ENCODE measurements at places on chromosomes 3 and 15.

DNA sequence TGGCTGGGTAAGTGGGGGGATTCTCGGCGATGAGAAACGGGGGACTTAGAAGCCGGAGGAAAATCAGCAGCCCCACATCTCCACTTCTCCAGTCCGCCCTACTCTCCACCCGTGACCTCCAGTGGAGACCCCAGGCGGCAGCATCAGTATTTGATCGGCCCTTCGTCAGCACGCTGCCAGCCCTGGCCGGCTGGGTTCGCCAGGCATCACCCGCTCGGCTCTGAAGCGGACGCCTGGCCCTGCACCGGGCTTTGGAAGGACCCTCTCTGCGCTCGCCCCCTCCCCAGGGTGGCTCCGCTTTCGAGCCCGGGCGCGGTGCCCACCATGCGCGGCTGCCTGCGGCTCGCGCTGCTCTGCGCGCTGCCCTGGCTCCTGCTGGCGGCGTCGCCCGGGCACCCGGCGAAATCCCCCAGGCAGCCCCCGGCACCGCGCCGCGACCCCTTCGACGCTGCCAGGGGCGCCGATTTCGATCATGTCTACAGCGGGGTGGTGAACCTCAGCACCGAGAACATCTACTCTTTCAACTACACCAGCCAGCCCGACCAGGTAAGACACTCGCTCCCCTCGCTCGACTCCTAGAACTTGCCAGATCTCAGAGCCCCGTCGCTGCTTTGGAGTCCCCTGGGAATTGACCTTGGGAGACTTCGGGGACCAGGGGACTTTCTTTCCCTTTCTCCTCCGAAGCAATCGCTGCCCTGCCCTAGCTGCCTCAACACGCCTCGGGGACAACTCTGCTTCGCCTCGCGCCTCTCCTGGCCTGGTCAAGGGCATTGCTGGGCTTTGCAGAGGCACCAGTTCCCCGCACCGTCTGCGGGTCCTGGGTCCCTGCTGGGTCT lies 561 bp downstream of the SIDT1 start:
- DNase-seq: peak; percentile 87

- no peak for DNase-seq
Measured at GRCh38 chr3:15581471-15582394, 19.6 kb downstream of the HACL1 start.

DNA sequence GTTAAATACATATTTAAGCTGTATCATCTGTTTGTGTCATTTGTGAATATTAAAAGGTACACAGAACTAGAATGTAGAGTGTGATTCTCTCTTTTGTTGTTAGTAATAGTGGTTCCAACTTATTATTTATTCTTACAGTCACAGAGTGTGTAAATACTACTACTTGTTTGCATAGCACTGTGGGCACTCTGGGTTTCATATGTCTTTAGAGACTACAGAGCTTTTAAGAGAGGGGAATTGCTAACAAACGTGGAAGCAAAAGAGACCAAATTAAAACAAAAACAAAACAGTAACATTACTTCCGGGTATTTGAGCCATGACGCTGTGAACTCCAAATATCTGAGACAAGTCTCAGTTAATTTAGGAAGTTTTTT lies 828.0 kb upstream of the DPPA4 start:
- no peak for DNase-seq

DNA sequence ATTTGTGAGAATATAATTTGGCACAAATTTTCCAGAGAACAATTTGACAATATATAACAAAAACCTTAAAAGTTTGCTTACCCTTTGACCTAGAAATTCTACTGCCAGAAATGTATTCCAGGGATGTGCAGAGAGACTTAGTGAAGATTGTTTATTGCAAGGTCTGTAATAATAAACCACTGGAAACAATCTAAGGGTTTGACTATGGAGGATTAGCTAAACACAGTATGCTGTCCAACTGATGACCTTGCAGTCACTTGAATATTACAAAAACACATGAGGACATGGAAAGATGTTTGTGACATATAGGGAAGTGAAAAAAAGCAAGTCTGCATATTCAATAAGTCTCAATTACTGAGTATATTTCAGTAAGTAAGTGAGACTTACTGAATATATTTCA lies 48.1 kb upstream of the CDV3 start:
- no peak for DNase-seq

GRCh38 chr3:107323723-107324122 lies 53.5 kb upstream of the CCDC54 start:
- DNase-seq: no peak

DNA sequence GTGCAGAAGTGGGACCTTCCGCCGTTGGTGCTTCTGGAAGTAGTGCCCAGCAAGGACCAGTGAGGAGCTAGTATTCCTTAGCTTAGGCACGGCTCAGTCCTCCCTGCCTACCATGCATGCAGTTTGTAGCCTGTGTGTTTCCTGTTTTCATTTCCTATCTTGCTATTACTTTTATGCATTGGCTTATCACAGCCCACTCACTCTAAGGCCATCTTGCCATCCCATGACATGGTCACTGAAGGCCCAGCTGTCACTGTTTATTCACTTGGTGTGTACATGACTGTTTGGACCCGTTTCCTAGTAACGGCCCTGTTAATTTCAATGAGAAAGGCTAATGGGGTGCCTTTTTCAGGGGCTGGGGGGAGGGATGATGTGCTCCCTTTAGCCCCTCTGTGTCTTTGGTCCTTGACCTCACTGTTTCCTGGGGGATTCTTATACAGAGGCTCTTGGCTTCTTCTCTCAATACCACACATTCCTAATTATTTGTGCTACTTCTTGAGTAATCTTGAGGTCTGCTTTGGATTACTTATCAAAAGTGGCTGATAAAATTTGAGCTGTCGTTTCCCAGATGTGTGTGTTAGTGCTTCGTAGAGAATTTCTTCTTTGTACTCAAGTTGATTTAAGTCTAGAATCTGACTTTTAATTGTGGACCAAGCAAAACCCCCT lies 24.5 kb upstream of the TRAK1 start:
- peak; percentile 70 for DNase-seq

DNA sequence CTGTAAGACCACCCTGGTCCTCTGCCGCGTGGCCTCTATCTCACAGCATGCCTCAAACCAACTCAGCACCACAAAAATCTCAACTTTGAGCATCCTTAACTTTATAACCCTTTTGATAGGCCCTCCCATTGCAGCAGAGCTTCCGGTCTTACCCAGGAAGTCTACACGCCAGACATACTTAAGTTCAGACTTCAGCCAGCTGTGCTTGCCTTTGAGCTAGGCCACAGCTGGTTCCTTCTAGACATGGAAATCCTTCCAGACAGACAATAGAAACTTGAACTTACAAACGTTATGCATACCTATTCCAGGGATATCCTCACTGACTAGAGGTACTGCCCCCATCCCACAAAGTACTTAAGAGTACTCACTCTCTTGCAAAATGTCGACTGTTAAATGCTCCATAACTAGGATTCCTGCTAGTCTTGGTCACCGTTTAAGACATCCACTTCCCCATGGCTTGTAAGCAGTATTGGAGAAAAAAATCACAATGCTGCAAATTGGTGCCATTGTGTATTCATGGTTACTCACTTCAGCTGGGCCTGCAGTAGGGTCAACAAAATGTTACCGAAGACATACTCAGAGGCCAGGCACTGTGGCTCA lies 183.5 kb downstream of the TBL1XR1 start:
- DNase-seq: no peak

GRCh38 chr15:68348081-68348480 lies 70.5 kb downstream of the FEM1B start:
- DNase-seq: no peak

DNA sequence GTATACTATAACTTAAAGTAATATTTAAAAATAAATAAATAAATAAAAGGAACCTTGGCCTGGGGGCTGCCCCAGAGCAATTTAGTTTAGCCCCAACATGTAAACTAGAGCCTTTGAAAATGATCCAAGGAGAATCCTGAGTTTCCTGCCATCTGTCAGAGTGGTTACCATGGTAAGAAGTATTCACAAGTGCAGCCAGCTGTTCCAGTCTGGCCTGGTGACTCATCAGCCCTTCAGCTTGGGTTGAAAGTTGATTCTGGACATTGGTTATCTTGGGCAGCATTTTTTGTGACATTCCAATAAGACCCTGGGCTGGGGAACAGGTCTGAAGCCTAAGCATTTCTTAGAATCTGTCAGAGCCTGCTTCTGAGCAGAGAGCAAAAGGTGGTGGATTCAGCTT lies 72.7 kb upstream of the LRTM1 start:
- DNase-seq: no peak

DNA sequence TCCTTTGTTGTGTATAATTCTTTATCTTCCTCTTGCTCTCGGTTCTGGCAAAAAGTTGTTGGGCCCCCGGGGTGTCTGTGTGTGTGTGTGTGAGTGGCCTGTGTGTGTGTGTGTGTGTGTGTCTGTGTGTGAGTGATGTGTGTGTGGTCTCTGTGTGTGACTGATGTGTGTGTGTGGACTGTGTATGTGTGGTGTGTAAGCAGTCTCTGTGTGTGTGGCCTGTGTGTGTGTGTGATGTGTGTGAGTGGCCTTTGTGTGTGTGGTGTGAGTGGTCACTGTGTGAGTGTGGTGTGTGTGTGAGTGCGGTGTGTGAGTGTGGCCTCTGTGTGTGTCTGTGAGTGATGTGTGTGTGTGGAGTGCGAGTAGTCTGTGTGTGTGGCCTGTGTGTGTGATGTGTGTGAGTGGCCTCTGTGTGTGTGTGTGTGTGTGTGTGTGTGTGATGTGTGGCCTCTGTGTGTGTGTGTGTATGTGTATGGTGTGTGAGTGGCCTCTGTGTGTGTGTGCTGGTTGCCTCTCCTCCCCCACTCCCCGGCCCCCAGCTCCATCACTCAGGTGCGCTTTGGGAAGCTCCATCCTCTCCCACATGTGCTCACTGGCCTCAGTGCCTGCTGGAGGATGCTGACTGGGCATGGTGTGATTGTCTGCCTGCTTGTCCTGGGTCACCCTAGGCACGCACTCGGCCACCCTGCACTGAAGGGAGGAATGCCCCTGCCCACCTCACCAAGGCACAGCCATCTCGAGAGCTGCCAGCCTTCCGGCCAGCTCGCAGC lies 8.8 kb downstream of the LINGO1 start:
- no peak for DNase-seq

- DNase-seq: no peak
Measured at GRCh38 chr3:191169566-191169965, 29.5 kb upstream of the OSTN start.

All from spleen (tissue), 13 donors.